AG09319 (cell line): ENCODE measurements at places on chromosomes 7 and 10.

DNA sequence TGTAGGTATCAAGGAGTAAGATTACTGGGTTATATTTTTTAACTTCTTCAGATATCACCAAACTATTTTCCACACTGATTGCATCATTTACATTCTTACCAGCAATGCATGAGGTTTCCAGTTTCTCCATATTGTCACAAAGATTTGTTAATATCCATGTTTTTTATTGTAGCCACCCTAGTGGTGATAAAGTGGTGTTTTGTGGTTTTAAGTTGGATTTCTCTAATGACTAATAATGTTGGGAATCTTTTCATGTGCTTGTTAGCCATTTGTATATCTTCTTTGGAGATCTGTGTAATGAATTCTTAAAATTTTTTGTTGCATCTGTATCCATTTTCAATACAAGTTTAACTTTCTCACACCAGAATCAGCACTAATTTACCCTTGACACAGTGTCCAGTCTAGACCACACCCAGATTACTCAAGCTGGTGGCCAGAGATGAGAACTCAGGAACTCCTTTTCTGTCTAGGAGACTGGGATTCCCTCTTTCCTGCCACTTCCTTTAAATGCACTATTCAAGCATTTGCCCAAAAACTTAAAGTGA, 67.0 kb upstream of the PLXDC2 start:
- DNase-seq: no peak

- DNase-seq: no peak
These were observed 272.3 kb downstream of the SEMA3D start for GRCh38 chr7:84914598-84914997.

DNA sequence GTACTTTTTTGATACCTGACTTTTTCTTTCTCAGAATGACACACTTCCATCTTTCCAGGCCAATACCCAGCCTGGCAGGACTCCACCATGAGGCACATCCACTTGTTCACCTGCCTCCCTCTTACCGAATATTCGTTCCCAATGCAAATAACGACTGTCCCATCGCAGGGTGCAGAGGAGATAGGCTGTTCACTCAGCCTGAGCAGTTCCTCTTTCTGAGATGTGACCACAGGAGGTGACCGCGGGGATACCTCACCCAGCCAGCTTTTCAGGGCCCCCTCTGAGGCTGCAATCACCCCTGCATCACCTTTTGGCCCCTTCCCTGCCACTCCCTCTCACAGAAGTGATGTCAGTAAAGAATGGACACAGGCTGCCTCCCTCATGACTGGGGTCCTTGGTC, 28.3 kb downstream of the PTPRN2 start:
- no peak for DNase-seq

DNA sequence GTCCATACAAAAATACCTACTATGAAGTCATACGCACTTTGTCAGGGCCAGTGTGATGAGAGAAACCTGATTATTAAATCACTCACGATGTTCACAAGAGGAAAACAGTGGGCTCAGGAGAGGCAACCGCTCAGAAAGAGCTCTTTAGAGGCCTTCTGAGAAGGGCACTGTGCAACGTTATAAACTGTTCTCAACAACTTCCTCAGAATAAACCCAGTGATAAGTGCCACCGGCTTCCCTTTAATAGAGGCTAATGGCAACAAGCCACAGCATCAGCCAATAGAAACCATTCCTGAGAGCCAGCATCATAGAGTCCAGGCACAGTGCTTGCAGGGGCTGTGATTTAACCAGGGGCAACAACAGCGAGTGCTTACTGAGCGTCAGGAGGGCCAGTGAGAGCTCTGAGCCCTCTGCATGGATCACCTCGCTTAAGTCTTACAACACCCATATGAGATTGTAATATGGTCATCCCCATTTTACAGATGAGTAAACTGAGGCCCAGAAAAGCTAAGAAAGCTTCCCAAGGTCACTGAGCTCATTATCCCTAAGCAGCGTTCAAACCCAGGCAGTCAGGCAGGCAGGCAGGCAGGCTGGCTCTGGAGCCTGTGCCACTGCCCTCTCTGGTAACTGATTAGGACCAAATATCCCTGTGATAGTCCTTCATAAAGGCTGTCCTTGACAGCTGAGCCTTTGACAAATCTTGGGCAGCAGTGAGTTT, 30.9 kb upstream of the ATXN7L1 start:
- DNase-seq: no peak

- DNase-seq: no peak
These were observed 27.6 kb downstream of the NPS start for GRCh38 chr10:127576740-127577161.

GRCh38 chr7:149285603-149286002, 23.6 kb downstream of the ZNF783 start:
- DNase-seq: no peak

GRCh38 chr7:94176694-94177200, 172.6 kb upstream of the BET1 start:
- no peak for DNase-seq

- DNase-seq: no peak
These were observed 112.2 kb upstream of the LRGUK start for GRCh38 chr7:134014935-134015334.

- no peak for DNase-seq
These were observed 25.1 kb downstream of the TSPAN12 start for GRCh38 chr7:120832803-120833202.

DNA sequence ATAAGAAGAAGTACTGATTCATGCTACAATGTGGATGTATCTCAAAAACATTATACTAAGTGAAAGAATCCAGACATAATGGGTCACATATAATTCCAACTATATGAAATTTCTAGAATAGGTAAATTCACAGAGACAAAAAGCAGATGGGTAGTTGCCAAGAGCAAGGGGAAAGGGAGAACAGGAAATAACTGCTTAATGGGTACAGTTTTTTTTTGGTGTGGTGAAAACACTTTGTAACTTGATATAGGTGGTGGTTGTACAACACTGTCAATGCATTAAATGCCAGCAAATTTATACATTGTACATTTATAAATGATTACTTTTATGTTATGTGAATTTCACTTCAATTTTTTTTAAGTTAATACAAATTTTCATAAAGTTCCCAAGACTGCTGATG, 19.4 kb upstream of the LRRN3 start:
- DNase-seq: no peak
